ENCODE measurements at places on chromosomes 12 and 14.

DNA sequence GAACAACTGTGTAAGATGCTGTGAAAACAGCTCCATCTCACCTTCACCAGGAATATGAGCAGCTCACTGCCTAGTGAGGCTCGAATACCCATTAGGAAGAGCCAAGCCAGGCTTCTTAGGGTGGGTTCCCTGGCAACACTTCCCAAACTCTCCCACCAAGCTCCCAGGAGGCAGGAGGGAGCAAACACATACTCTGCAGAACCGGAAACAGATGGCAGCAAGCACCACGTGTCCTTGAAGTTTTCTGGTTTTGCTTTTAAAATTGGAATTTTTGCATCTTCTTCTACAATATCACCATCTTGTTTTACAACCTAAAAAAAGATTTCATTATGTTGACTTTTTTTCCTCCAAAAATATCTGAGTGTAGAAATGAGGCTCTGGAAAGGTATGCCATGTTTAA is 186.7 kb downstream of the ZFP36L1 start:
- no peak for DNase-seq

GRCh38 chr12:16972923-16973770 is 367.2 kb upstream of the LMO3 start:
- no peak for DNase-seq

- DNase-seq = no peak
Observed at GRCh38 chr12:79933532-79934264, 1.2 kb downstream of the PPP1R12A start.

DNA sequence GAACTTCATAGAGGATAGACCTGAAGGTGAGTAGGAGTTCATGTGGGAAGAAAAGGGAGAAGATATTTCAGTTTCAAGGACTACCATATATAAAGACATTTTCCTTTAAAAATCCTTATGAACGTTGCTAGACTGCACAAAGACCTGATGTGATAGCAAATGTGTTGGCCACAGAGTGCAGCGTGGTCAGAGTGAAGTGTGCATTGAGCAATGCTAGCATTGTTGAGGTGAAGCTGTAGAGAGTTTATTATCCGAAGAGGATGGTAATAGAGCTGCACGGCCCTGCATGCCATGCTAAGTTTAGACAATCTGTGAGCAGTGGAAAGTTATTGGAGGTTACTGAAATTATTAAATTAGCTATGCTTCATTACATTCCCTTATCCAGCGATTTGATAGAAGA is 413.0 kb downstream of the CCDC91 start:
- no peak for DNase-seq

DNA sequence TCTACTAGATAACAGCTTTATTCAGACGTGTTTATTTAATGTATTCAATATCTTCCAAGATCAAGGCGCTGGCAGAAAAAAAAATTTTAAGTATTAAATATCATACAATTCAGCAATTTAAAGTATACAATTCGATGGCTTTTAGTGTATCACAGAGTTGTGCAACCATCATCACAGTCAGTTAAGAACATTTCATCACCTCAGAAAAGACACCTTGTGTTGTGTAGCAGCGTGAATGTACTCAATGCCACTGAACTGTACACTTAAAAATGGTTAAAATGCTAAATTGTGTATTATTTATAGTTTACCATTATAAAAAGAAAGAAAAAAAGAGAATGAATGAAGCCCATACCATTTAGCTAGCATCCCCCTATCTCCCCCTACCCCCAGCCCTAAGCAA is 96.4 kb downstream of the RIN3 start:
- no peak for DNase-seq

- no peak for DNase-seq
Observed at GRCh38 chr12:51832354-51833107, 16.0 kb downstream of the FIGNL2 start.

- no peak for DNase-seq
Observed at GRCh38 chr14:68822132-68822651, 29.3 kb upstream of the ZFP36L1 start.

DNA sequence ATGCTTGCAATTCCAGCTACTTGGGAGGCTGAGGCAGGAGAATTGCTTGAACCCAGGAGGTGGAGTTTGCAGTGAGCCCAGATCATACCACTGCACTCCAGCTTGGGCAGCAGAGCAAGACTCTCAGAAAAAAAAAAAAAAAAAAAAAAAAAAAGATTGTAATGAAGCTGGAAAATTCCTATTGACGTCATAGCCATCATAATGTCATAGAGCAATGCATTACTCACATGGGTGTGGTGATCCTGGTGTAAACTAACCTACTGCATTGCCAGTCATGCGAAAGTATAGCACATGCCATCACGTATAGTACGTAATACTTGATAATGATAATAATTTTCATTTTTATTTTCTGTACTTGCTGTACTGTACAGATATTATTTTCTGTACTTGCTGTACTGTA is 42.7 kb upstream of the NID2 start:
- DNase-seq = no peak

- DNase-seq = no peak
Observed at GRCh38 chr12:32120419-32120818, 13.8 kb downstream of the BICD1 start.

DNA sequence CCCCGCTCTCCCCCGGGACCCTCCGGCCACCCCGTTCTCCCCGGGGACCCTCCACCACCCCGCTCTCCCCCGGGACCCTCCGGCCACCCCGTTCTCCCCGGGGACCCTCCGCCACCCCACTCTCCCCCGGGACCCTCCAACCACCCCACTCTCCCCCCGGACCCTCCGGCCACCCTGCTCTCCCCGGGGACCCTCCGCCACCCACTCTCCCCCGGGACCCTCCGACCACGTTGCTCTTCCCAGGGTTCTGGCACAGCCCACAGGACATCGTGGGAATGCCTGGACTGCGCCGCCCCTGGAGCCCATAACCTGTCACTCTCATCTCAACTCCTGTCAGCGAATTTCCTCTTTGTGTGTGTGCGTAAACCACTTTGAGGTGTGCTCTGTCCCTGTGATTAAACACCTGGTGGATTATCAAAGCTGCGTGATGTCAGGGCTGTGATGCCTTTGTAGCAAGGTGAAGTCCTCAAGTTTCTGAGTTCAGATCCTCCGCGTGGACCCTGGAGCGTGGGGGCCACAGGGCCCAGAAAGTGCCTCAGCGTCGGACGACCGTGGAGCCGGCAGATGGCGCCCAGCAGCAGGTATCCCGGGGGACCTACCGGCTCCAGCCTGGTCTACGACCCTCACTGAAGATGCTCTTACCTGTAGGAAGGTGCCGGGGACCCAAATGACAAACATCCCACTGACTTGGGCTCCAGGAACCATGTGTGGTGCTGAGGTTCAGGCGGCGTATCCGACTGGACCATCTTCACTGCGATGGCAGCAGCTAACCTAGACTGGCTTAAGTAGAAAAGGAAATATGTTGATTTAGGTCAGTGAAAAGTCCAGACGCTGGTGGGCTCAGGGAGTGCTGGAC is 63.2 kb upstream of the GALNT9 start:
- DNase-seq = no peak

DNA sequence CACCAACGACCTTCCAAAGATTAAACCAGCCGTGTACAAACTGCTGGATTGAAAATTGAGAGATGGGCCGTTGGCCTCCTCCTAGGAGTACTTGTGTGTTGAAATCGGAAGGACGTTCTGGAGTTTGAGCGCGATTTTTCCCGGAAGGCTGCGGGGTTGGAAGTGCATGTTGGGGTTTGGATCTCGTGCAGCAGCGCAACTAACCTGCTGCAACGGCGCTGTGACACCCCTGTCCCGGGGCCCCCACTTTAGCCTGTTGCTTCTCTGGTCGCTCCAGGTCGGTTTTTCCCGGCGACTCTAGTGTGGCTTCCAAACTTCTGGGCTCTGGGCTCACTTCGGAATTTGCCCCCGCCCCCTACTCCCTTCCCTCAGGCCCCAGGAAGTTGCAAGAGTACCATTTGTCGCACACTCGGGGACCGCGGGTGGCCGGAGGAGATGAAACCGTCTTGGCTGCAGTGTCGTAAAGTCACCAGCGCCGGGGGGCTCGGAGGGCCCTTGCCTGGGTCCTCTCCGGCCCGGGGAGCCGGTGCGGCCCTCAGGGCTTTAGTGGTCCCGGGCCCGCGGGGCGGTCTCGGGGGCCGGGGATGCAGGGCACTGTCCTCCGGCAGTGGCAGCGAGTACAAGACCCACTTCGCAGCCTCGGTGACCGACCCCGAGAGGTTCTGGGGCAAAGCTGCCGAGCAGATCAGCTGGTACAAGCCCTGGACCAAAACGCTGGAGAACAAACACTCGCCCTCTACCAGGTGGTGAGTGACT is at the start of gene ACSS3:
TSS of gene ACSS3 (plus strand) at position 394 of the 756 bp plus-strand sequence. CDS start at position 436, 42 bp downstream.
- no peak for DNase-seq

Measured in stimulated activated CD4-positive, alpha-beta T cell treated with anti-CD3 and anti-CD28 coated beads, Interleukin-4, amount 100 ng/mL, for 1 hour (primary cell).